ENCODE measurements at places on chromosomes 12 and 14.
A peak's percentile ranks its signal among the peaks of the same experiment; 100 is the strongest.

DNA sequence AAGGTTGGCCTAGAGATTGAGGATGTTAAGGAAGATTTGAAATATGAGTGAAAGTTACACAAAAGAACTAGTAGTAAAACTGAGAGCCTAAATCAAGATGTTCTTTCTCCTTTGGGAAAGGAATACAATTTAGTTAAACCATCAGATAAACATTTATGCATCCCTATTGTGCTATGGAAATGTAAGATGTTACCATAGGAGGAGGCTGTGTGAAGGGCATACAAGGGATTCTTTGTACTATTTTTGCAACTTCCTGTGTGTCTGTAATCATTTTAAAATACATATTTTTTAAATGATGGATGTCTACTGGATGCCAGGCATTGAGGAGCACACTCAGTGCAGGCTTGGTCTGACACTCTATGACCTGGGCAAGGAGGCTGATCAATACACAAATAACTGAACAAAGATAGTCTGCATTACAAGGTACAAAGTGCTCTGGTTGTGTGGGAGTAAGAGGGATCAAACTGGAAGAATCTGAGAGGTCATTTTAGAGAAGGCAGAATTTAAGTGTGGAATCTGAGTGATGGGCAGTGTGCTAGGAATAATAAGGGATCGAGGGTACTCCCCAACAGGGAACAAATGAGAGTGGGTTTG is 5.8 kb upstream of the CHPT1 start:
- DNase-seq, result no peak

- DNase-seq, result no peak
Measured at GRCh38 chr14:49381778-49382177, 204.4 kb downstream of the RPS29 start.

DNA sequence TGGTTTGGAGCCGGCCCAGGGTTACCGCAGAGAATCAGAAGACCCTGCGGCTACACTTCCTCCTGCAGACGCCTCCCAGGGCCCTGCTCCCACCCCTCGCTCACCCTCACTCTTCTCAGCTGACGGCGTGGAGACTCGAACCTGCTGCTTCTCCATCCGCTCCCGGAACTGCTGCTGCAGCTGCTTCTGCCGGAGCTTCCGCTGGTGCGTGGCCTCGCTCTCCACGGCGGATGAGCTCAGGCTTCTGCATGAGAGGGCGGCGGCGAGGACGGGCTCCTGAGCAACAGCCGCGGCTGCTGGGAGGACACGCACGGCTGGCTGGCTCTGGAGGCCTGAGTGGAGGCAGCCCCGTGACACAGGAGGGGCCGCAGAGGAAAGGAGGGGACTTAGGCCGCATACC is 33.3 kb downstream of the RAD52 start:
- no peak for DNase-seq

DNA sequence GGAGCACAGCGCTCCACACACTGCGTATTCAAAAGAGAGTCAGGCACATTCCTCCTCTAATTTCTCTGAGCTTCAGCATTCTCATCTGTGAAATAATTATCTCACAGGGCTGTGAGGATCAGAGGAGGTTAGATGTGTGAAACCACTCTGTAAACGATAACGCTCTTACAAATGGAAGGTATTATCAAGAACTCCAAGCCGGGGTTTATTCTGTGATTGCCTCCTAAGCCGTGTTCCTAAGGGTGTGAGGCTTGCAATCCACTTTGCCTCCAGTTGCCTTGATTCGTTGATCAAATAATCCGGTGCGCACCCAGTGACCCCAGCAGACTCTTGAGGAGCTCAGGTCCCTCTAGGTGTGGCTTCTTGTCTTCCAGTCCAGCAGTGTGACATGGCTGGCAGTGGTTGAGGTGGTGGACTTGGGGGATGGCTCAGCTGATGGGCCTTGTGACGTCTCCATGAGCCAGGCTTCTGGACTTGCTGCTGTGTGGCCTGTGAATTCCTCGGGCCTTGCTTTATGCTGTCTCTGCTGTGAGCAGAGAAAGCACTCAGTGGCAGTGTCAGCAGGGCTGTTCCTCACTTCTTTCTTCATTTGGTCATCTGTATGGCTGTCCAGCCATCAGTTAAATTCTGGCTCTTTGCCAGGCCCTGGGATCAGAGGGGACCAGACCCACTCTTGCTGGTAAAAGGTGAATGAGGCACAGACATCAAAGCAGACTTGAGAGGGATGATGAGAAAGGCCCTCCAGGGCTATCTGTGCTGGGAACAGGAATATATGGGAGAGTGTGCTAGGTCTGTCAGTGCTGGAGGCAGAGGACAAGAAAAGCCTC is 71.0 kb downstream of the SLC25A47 start:
- DNase-seq, result no peak

- DNase-seq, result peak; percentile 9
Measured at GRCh38 chr12:109710747-109711595, 2.7 kb upstream of the FAM222A start.

DNA sequence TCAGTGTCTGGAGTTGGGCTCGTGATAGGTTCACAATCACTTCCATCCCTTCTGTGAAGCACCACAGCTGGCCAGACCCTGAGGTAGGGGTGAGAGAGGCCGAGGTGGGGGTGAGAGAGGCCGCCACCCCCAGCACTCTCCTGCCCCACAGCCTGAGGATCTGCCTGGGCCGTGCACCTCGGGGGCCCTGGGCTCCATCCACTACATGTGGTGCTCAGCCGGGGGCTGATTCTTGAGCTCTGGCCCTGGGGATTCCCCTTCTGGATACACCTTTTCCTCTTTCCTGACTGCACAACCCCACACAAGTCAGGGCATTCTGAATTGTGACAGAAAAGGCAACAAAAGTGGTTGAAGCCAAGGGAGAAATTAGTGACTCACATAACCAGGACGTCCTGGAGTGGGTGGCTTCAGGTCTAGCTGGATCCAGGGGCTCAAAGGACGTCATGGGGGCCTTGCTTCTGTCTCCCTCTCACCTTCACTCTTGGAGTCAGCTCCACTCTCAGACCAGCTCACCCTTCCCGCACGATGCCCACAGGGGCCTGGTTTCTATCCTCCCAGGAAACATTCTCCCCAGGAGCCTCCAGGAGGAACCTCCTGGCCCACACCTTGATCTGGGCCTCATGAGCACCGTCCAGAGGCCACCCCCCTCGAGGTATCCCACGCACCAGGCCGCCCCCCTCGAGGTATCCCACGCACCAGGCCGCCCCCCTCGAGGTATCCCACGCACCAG is 12.1 kb upstream of the FBRSL1 start:
- no peak for DNase-seq

GRCh38 chr12:106021516-106021915 is 117.2 kb downstream of the NUAK1 start:
- no peak for DNase-seq

- DNase-seq, result no peak
Measured at GRCh38 chr14:65349100-65349499, 63.4 kb upstream of the FUT8 start.

GRCh38 chr12:68229956-68230355 is 4.3 kb upstream of the IL26 start:
- DNase-seq, result no peak

GRCh38 chr14:69152902-69153151 is at the start of gene DCAF5:
Gene DCAF5 (minus strand): TSS chr14:69153119. CDS start chr14:69152978, 141 bp downstream.
- no peak for DNase-seq

GRCh38 chr12:118183155-118183554 is 47.2 kb downstream of the PEBP1 start:
- no peak for DNase-seq

- no peak for DNase-seq
Measured at GRCh38 chr12:120933786-120934185, 29.6 kb upstream of the SPPL3 start.

DNA sequence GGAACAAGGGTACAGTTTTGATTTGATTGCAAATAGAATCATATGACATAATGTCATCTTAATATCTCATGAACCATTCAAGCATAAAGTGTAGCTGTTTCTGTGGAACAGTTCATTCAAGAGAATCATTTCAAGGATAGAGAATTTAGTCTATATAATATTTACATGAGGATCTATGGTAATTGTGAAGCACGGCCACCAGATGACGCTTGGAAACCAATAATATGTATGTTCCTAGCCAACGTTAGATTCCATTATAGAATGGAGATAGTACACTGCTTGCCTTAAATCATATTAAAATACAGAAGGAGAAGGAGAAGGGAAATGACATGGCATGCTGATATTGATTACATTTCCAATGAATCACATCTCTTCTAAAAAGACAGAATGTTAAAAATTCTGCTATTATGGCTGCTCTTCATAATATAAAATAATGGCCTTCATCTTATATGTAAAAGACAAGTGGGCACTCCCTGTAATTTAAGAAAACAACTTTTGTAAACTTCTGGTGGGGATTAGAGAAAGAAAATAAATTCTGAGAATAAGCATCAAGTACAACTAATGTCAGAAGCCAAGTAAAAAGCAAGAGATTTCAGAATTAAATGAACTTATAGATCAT is 351.0 kb downstream of the NAV3 start:
- no peak for DNase-seq

DNA sequence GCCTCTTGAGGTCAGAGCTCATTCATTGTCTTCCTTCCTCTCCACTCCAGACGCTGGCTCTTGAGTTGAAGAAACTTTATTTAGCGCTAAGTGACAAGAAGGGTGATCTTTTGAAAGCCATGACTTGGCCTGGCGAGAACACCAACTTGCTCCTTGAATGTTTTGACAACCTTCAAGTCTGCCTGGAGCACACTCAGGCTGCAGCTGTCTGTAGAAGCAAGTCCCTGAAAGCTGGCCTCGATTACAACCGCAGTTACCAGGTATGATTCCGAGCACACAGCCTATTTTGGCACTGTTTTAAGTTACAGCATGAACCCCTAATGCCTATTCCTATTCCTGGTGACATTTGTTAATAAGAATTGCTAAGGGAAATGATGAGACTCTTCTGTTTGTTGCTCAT is 167.6 kb downstream of the ESR2 start:
- no peak for DNase-seq

DNA sequence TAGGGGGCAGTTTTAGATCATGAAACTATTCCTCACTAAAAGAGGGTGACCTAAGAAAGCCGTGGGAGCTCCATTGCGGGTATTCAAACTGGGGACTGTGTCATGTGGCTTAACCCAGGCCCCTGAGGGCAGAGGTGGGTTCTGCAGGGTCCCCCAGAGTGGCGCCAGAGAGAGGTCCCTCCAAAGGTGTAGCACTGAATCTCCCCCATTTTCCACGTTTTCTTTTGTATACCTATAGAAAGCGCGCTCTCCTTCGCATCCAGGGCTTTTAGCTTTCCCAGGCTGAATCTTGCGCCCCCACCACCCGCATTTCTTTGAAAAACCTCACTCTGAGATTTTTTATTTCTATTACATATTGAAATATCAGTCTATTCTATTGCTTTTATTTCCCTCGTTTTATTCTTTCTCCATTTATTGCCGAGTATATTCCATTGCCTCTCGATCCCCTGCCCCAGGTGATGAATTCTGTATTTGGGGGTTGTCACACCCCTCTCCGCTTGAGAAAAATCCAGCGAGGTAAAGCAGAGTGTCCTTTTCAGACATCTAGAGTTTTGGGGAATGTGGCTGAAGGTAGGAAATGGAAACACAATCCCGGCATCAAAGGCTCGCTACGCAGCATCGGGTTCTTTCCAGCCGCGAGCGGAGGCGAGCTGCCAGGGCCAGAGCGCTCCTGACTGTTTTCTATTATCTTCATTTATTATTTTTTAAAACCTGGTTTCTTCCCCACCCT is 870 bp upstream of the HOXC13 start:
- no peak for DNase-seq

GRCh38 chr12:43306066-43306465 is 245.9 kb downstream of the ADAMTS20 start:
- peak; percentile 89 for DNase-seq
